ENCODE measurements at places on chromosomes 7 and 10.

GRCh38 chr7:17046666-17047065, 164.9 kb upstream of the AGR3 start:
- no peak for DNase-seq

DNA sequence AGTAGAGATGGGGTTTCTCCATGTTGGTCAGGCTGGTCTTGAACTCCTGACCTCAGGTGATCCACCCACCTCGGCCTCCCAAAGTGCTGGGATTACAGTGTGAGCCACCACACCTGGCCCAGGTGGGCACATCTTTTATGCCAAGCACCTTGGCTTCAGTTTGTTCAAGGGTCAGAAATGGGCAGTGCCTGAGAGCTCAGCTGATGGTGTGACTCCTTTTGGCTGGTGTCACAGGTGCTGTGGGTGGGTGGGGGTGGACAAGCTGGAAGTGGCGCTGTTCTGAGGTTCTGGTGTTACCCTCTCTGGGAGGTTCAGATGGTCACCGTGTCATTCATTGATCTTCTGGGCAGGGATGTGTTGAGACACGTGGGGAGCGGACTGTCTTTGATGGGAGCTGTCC, 11.5 kb downstream of the ADCY1 start:
- DNase-seq, result no peak

DNA sequence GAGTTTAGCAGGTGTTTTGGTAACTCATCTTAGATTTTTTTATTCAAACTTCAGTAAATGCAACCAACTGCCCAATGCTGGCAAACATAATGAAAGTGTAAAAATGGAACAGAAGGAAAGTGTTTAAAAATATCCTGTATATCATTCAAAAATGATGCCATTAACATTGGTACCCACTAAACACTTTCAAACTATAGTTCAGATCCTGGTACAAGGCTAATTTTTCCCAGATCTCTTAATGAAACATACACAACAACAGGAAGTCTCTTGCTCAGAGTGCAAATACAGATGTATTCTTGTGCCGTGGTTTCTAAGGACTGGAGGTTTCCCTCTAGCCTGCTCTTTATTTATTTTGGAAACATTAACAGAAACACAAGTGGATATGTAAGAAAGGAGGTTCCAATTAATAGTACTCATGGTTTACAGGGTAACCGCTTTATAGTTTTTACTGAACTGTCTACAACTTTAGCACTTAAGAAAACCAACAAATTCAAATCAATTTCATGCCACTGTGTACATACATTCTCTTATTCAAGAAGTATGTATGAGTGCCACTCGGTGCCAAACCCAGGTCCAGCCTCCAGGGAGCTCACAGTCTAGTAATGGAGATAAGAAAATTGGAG, 176.0 kb upstream of the AKR1E2 start:
- DNase-seq, result no peak

DNA sequence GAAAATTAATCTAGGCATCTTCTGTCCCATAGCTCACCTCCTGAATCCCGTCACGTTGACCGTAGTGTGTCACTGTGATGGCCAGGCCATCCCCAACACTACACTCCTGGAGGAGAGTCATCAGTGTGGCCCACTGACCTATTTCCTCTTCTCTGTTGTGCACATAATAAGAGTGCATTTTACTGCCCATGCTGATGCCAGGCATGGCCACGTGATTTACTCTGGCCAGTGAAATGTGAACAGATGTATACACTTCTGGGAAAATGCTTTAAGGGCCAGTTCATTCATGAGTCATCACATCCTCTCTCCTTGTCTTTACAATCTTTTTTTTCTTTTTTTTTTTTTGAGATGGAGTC, 101.9 kb upstream of the PIP4K2A start:
- DNase-seq, result no peak

- no peak for DNase-seq
Measured at GRCh38 chr7:94649450-94649849, 6.5 kb downstream of the SGCE start.

DNA sequence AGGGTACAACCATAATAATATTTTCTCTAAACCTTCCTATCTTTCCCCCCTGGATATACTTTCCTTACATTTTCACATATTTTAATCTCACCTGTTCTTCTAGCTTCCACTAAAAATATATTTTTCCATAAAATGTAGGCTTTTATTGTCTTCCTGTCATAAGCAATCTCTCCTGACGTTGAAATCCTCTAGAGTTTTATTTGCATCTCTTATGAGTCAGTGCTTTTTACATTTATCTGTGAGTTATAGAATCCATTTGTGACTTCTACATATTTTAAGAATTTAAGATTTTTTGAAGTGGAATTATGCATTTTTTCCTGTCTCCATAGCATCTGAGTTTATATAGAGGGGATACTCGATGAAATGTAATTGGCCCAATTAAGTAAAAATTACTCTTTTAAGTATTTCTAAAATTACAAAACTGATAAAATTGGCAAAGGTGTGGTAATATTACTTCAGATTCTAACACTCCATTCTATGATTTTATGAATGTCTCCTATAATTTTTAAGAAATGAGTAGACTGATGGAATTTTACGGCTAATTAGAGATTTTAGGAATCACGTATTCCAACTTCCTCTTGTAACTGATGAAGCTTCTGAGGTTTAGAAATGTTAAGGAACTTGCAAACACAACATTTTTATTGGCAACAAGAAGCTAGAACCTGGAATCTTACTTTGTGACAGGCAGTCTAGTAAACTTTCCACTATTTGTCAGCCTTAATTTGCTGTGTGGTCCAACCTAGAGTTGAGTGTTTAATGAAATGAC, 422.9 kb upstream of the SEMA3A start:
- no peak for DNase-seq

GRCh38 chr7:31664890-31665289, 22.1 kb upstream of the PPP1R17 start:
- no peak for DNase-seq

DNA sequence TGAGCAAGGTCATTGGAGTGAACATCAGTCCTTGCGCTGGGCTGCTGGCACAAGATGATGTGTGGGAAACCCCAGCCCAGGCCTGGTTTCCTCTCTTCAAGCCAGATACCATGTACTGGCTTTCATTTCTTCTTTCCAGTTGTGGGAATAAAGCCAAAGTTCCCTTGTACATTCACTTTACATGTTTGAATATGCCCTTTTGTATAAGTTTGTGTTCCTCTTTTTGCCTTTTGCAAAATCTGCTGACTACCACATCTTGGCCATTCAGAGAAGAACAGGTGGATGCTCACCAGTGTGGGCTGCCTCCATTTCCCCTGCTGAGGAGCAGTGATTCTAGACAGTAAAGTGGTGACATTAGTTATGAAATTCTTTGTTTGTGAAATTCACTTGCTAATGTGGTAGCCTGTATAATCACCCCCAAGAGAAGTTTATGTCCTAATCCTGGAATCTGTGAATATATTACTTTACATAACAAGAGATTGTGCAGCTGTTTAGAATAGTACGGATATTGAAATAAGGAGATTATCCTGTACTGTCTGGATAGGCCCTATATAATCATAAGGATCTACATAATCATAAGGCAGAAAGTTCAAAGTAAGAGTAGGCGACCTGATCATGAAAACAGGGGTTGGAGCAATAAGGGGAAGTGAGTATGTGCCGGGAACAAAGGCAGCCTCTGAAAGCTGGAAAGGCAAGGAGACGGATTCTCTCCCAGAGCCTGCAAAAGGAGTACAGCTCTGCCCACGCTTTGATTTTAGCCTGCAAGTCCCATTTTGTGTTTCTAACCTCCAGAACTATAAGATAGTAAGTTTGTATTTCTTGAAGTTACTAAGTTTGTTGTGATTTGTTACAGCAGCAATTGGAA, 18.8 kb upstream of the AOAH start:
- DNase-seq, result no peak

DNA sequence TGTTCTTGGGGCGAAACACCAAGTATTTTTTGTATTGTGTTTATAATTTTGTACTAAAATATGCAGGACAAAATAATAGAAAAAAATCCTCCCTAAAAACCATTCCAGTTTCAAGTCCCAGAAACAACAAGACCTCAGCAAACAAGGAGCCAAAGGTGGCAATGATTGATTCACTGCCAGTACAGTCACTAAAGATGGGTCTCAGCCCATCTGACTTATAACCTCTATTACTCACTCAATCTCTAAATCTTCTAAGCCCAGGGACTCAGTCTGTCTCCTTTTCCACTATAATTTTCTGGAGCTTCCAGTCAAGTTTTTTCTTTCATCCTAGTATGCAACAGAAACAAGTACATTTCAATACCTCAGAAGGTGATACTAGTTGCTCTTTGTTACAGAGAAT, 33.3 kb downstream of the SNX13 start:
- no peak for DNase-seq

- no peak for DNase-seq
Measured at GRCh38 chr10:34116220-34116641, 698.9 kb downstream of the PARD3 start.

DNA sequence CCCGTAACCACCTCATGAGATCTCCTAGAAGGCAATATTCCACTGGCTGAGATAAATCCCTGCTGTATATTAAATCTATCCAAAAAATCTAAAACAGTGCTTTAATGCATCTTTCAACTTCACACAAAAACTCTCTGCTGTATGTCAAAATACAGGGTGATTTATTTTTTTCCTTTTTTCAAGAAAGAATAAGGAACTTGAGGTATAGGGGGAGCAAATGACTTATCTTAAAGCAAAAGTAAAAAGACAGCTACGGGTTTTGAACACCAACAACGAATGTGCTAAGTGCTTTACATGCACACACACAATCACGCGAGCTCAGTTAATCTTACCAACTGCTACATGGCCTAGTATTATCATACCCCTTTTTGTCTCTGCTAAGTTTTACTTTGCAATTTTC, 168.9 kb upstream of the PHF14 start:
- DNase-seq, result no peak

GRCh38 chr7:27095897-27096767, at the start of gene HOXA1:
Gene HOXA1 (minus strand): TSS chr7:27096000. CDS start chr7:27095912, 88 bp downstream.
- DNase-seq, result peak; percentile 72

Data from activated CD4-positive, alpha-beta T cell treated with anti-CD3 and anti-CD28 coated beads for 4 hours (primary cell).